SK-N-SH (cell line): ENCODE measurements at places on chromosomes 3 and 15.

DNA sequence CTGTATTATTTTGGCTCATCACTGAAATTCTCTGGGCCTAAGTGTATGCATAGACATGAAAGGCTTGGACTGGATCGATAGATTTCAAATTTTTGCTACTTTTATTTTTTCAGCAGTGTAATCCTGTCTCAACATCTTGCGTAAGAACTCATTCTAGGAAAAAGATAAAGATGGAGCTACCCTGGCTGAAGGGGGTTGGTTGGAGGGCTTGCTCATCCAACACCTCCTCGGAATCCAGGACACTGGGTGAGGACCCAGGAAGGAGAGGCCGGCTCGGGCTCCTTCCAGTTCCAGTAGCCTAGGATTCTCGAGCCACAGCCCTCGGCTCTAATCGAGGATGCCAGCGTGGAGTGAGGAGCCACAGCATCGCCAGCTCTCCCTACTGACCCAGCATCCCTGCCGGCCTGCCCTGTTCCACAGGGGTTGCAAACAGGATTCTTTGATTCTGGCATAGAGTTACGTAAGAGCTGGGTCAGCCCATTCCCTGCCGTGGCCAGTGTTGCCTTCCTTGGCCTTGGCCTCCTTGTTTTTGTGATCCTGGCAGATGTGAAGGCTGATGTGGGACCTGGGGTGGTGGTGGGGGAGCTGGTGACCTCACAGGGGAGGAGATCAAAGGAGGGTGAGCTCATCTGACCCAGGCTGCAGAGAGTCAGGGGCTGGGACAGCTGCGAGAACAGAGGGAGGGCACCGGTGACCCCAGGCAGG lies 149.5 kb downstream of the ALDH1A2 start:
- no peak for DNase-seq

- no peak for DNase-seq
Observed at GRCh38 chr3:133256787-133257483, 142.9 kb upstream of the BFSP2 start.

GRCh38 chr15:78007211-78007931 lies 70.1 kb downstream of the TBC1D2B start:
- no peak for DNase-seq

DNA sequence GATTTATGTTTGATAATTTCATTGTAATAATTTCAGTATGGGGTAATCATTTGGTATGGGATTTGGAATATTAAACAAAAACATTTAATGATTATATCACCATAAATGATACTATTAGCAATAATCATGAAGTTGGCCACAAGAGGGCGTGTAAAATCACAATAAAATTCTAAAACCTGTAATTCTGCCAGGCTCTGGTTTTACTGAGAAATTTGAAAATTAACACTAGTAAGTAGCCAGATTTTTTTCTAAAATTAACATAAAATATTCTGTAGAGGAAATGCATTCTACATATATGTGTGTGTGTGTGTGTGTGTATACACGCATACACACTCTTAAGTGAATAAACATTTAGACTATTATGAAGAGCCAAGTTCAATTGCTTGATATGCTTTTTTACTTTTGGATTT lies 40.5 kb downstream of the FEZF2 start:
- peak; percentile 9 for DNase-seq

GRCh38 chr3:167735233-167736138 lies at the start of gene SERPINI1:
Gene SERPINI1 (plus strand): TSS chr3:167735721. CDS start chr3:167789129, 53,408 bp downstream.
- peak; percentile 81 for DNase-seq

DNA sequence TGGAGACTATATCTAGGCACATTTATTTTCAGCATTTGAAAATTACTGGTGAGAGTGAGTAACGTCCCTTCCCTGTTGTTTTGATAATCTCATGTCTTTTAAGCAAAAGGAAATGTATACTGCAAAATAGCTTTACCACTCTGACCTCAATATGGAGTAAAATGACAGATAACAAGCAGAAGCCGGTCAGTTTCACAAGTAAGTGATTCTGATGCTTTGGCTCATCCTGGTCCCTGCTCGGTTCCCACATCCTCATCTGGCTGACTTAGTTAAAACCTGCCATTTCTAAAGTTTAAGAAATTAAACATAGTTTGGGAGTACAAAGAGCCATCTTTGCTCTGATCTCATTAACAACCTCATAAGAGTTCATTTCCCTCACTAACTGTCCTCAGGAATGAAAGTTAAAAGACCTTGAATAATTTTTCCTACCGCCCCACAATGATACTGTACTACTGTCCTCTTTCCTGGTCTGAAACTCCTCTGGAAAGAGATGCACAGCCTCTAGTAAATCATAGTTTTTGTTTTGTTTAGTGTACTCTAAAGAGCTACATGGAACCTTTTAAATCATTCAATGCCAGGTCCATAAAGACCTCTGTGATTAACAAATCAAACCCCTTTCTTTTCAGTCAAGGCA lies 72.3 kb upstream of the ICE2 start:
- no peak for DNase-seq

DNA sequence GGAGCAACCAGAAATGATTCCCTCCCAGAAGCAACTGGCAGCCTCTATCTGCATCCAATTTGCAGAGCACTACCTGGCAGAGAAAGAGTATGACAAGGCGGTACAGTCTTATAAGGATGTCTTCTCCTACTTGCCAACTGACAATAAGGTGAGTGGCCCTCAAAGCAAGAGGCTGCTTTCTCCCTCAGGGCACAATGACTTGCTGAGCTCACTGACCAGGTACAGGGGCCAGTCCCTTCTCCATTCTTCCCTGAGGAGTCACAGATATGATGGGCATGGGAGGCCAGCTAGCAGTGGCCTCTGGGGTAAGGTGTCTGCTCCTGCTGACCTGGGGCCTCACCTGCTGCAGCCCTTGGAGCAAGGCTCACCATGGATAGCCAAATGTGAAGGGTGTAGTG lies 20.3 kb downstream of the CSRNP1 start:
- no peak for DNase-seq

GRCh38 chr3:118292841-118293240 lies 741.8 kb downstream of the IGSF11 start:
- no peak for DNase-seq

GRCh38 chr3:121979246-121979645 lies 42.8 kb downstream of the ILDR1 start:
- DNase-seq = no peak

DNA sequence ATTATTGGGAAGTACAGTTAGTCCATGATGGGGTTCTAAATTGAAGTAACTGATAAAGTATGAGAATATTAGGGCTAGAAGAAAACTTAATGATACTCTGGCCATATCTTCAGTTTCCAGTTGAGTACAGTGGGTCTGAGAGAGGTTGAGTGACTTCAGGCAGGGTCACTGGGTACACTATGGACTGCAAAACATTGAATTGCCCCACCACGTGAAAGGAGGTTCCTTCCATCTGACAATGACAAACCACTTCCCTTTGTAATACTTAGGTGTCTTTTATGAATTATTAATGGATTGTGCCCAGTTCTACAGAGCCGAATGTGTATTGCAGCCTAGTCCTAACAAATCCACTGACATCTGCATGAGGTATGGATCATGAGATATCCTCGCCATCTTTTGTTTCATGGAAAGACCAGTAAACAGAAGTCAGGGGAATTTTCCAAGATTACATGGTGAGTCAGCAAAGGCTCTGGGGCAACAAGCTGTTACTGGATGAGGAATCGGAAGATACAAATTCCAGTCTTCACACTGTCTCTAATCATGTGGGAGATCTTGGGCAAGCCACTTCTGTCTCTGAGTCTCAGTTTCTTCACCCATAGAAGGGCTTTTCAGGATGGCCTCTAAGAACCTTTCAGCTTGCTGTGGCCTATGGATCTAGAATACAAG lies 66.5 kb upstream of the BCL6 start:
- no peak for DNase-seq

- no peak for DNase-seq
Observed at GRCh38 chr3:104832530-104832929, 534.2 kb upstream of the ALCAM start.

- peak; percentile 96 for DNase-seq
Observed at GRCh38 chr15:50765195-50765967, at the start of gene SPPL2A. Gene SPPL2A (minus strand): TSS chr15:50765706. CDS start chr15:50765533, 173 bp downstream.

GRCh38 chr3:115086344-115086743 lies 60.7 kb downstream of the ZBTB20 start:
- DNase-seq = no peak

DNA sequence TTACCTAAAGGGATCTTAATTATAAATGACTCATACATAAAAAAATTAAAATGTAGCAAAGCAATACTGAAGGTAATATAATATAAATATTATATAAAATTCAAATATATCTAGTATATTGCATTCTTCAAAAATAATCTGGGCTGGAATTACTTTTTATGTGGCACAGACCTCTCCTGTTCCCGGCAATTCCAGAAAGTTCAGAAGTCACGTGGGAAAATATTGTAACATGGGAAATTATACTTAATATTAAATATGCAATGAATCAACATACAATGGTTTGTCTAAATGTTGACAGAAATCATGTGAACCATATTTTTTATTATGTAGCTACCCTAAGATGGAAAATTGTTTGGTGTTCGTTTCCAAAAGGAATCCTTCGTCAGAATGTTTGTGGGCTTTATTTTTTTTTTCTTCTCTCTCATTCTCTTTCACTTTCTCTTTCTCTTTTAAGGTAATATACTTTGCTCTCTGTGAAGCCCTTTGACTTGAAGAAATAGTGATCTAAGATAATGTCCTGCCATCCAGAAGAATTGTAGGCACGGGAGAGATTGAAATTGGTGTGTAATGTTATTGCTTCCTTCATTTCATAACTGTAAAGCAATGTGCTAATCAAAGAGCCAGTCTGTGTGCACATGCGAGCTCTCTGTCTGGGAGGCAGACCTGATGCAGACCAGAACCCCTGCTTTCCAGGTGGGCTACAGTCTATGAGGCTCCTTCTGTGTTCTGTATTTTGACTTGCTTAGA lies 559.4 kb downstream of the NR2F2 start:
- no peak for DNase-seq

GRCh38 chr3:59919586-59919985 lies 869.8 kb upstream of the CFAP20DC start:
- no peak for DNase-seq

GRCh38 chr15:62618432-62618831 lies 424.1 kb upstream of the TPM1 start:
- DNase-seq = no peak
